ENCODE measurements at places on chromosomes 13 and 19.
A peak's percentile ranks its signal among the peaks of the same experiment; 100 is the strongest.

GRCh38 chr19:17103177-17103576, 27.6 kb downstream of the MYO9B start:
- DNase-seq: no peak

GRCh38 chr13:38844581-38844980, 146.1 kb downstream of the STOML3 start:
- DNase-seq: no peak

DNA sequence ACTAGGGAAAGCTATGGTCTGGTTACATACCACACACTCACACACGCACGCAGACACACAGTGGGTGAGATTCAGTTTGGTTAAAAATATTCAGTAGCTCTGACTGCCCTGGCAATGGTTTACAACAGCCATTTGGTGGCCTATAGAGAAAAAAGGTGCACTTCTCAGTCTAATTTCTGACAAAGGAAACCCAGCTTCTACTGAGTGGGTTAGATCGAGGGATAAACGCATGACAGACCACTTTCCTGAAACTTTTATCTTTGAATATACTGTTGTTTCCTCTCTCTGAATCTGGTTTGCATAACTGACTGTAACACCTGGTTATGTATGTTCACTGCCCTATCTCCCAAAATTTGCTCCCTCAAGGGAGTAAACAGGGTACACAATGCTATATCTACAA, 2.5 kb downstream of the LIG4 start:
- DNase-seq: no peak

- DNase-seq: no peak
Measured at GRCh38 chr19:18271433-18271841, 2.8 kb downstream of the IQCN start.

DNA sequence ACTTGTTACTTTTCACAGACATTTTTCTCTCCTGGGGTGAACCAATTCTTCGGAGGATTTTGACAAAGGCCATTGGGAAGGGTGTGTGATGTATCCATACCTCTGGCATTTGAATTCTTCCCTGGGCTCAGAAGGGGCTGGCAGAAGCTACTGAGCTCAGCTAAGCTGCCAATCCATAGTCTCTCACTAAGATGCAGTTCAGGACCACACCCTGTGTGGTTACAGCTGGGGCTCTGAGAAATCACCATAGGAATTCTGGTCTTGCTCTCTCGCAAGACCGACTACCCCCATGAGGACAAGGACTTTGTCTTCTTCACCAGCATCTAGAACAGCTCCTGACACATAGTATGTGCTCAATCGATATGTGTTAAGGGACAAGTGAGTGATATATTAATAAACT, 6.0 kb downstream of the C13orf42 start:
- DNase-seq: no peak

- no peak for DNase-seq
Measured at GRCh38 chr13:113584870-113585671, 518 bp downstream of the TFDP1 start.

DNA sequence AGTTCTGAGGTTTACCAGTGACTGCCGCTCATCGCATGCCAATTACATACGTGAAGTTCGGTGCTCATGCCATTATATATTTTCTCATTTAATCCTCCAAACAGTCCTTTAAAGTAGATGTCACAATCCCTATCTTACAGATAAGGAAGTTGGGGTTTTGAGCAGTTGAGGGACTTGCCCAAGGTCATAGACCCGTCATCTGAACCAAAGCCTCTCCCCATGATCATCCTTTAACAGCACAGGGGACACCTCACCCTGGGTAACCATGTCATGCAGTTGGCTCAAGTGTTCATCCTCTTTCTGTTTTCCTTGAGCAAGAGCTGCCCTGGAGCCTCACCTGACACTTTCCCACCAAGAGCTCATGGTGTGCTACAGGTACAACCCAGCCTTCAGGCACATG, 69.1 kb downstream of the HSPH1 start:
- DNase-seq: no peak

DNA sequence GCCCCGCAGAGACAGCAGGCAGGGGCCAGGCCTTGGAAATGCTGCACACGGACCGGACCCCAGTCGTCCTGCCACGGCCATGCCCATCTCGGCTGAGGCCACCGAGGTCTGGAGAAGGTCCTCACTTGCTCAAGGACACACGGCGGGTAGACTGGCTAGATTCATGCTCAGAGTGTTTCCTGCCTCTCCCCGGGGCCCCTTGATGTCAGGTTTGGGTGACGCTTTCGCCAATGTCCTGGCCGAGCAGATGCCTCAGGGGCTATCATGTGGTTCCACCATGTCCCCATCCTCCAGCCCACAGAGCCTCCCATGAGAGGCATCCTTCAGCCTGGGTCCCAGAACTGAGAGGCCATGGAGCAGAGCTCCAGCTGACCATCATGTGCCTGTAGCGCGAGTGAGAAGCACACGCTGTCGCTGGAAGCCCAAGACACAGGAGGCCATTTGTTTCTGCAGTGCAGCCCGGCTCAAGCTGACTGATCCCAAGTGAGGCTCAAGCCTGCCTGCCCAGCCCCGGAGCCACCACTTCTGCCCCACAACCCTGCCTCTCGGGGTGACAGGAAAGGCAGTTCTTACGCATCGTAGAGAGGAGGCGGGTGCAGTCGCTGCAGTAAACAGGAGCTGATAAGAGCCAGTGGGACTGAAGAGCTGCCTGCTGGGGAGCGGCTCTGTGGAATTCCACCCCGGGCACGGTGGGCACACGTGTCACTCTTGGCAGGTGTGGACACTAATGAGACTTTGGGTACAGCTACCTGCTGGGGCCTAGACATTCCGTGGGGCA, 53.9 kb upstream of the GAS6 start:
- DNase-seq: no peak

GRCh38 chr19:55284405-55285058, 735 bp downstream of the BRSK1 start:
- no peak for DNase-seq

DNA sequence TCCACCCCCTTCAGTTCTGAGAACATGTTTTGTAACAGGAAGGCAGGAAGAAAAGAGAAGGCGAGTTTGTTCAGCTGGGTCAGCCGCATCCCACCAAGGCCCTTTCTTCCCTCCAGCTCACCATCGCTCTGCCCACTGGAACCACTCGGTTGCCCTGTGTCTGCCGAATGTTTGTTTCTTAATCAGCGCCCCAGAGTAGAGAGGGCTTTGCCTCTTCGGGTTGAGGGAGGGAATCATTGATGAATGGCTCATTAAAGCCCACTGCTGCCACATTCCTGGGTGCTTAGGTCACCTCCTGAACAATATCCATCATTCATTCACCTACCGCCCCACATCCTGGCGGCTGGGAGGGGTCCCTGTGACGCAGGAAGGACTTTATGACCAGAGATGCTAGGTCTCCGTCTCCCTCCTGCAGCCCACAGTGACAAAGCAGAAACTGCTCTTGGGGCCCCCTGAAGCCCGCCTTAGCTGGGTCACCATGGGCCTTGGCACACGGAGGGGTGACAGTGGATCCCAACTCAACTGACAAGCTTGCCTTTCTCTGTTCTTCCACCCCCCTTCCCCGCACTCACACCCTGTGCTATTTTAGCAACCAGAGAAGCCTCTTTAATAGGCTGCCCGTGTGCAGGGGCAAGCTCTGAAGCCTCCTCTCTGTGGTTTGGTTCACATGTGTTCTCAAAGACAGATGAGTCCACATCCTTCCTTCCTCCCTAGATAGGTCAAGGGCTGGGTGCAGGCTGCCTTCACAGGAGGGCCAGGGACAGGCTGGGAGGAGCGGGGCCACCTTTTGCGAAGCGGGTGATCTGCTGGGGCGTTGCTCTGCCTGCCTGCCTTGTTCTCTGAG, 46.2 kb downstream of the ACTN4 start:
- DNase-seq: no peak

DNA sequence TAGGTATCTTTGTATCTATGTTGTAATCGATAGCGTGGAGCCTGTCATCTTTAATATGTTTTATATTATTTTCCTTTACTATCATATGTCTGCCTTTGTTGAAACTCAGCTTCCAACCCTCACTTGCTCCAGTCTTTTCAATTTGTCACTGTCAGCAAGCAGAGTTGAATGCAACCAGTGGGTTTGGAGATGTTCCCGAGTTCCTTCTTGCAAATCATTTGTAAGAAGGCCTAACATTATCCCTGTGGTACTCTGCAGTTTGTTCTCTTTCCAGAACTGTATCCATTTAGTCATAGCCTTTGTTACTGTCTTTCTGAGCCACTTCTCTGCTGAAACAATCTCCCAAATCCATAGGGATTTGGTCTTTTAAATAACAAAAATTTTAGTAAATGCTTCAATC, 41.8 kb downstream of the RNASEH2B start:
- DNase-seq: no peak

DNA sequence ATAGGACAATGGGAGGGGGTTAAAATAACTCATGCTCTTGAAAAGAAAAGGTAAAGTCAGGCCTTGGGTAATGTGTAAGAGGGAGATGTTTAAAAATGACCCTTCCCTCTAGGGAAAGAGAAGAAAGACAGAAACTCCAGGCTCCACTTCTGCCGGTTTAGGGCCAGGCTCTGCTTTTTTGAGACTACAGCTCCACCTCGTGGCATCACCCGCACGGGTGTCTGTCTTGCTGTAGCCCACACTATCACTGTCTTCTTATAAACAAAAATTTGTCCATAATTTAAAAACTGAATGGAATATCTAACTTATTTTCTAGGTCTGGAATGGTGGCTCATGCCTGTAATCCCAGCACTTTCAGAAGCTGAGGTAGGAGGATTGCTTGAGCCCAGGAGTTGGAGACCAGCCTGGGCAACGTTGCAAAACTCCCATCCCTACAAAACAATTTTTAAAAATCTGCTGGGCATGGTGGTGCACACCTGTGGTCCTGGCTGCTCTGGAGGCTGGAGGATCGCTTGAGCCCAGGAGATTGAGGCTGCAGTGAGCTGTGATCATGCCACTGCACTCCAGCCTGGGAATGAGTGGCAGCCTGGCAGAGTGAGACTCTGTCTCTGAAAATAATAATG, 65.1 kb upstream of the GTF3A start:
- peak; percentile 77 for DNase-seq

DNA sequence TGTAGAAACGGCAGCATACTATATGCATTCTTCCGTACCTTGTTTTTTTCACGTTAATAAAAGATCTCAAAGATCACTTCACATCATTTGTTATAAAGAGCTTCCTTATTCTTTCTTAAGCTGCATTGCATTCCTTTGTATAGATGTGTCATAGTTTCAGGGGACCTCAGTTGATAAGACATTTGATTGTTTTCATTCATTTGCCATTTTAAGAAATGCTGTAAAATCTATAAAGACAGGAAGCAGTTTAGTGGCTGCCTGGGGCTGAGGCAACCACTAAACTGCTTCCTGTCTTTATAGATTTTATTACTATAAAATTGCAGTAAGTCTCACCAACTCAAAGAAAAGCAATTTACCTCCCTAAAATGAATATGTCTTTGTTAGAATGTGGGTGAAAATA, 59.4 kb downstream of the ZDHHC20 start:
- DNase-seq: no peak

GRCh38 chr19:1491114-1491848, at the start of gene REEP6:
Gene REEP6 (plus strand): TSS chr19:1491181. CDS start chr19:1491270, 89 bp downstream.
- no peak for DNase-seq

GRCh38 chr13:39451860-39452301, 151.1 kb downstream of the LHFPL6 start:
- peak; percentile 90 for DNase-seq

DNA sequence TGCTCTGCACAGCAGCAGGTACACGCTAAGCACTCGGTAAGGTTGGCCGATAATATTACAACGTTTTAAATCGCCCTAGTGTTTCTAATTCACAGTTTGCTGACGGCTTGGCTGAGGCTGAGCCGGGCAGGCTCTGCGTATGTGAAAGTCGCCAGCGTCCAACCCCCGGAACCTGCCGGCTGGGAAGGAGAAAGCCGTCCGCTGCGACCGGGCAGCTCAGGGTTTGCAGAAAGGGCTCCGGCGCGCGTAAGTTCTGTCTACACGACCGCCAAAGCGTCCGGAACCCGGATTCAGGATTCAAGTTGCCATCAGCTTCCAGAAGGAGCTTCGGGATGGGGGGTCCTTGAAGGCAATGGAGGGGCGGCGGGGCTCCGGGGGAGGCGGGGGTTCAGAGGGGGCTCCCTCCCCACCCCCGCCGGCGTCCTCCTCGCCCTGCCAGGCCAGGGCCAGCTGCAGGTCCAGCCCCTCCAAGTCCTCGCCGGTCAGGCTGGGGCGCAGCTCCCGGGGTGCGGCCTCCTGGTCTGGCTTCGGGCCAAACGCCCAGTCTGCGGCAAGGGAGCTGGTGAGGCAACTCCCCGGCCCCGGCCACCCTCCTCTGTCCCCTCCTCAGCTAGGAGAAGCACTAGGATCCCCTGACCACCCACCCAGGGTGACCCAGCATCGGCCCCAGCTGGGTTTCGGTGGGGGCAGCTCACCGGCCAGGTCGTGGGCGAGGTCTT, 575 bp downstream of the SMIM44 start:
- no peak for DNase-seq

DNA sequence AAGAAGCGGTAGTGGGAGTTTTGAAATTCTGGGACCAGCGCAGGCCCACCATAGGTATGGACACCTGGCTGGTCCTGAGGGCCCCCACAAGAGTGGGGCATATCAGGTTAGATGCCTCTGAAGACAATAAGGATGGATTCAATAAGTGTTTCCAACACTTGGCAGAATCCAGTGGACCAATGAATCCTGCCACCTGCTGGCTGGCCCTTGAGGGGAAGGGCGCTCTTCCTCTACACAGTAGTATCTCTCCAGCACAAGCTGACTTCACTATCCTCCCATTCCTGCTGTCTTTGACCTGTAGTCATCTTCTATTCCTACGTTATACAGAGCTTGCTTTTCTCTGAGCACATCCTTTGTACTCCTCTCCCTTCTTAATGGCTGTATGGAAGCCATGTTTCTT, 199.7 kb upstream of the TSHZ3 start:
- DNase-seq: peak; percentile 63

GRCh38 chr13:102561933-102562332, 34.9 kb upstream of the TPP2 start:
- no peak for DNase-seq

GRCh38 chr13:21465710-21466160, 6.6 kb upstream of the ZDHHC20 start:
- DNase-seq: no peak

DNA sequence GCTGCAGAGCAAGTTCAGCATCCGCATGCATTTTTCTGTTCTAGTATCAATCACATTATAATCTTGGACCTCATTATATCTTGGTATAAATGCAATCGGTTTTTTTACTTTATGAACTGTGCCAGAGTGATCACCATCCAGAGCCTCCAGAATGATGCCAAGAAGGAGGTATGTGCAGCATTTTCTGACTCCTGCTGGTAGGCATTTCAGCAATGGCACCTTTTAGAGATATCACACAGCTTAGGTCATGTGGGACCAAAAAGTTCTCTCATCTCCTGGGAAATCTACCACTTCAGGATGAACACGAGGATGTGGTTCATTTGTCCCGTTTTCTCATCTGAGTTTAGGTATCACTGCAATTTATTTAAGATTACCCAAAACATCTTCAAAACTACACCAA, 220.4 kb downstream of the VWA8 start:
- no peak for DNase-seq

DNA sequence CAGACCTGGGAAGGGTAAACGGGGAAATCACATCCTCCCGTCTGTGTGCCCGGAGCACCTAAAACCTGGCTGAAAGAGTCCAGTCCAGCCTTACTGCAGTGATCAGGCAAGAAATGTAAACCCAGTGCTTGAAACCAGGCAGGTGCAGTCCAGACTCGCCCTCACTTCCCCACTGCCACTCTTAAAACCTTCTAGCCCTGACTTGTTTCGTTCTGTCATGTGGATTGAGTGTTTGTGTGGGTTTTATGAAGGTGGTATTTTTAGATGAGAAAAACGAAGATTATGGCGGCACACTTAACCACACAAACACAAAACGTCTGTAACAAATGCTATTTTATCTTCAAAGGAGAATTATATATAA, 839 bp upstream of the CKAP2 start:
- DNase-seq: no peak

- no peak for DNase-seq
Measured at GRCh38 chr13:41361491-41361890, 50.4 kb downstream of the NAA16 start.
